Kidney tubule cell (primary cell): ENCODE measurements at places on chromosomes 6 and 20.

DNA sequence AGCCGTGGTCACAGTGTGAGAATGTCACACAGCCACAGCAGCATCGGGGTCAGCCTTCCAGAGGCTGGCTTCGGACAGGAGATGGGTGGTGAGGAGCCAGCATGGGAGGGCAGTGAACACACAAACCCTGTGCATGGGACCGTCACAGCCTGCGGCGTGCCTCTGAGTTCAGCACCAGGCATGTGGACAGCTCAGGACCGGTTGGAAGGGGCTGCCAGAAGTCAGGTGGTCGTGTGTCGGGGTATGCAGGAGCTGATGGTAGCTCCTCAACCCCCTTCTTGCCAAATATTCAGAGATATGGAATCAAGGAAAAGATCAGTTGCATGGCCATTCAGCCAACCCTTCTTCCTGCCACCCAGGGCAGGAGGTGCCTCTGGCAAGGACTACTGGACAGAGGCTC lies 28.2 kb downstream of the MYT1 start:
- DNase-seq: no peak

DNA sequence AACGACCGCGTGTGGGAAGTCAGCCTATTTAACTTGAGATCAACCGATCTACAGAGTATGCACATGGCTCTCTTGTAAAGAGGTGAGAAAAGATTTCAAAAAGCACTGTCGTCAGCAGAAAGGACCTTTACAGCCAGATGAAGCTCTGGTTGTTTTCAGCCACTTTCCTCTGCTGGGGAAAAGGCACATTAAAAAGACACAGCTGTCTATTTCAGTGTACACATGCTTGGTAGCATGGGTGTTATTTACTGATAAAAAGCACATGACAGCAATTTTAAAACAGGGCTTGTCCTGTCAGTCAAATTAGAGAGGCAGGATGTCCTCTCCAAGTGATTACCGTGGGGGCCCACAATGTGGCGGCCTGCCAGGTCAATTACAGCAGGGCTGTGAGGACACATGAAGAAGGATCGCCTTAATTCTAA lies 188.9 kb downstream of the PRKN start:
- DNase-seq: no peak

DNA sequence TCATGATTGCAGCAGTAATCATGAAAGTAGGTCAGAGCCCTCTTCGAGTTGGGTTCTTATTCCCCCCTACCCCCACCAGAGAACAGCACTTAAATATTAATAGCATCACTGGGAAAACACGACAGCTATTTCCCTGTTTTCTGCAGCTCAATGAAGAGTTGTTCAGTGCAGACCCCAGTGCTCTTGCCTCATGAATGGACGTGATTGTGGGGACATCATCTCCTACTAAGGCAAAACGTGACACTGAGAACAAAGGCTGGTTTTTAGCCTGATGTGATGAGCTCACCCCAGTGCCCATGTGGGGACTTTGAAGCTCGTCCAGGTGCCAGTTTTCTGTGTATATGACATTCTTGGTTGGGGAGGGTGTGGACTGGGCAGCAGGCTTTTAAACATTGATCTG lies 105.9 kb downstream of the SLC35F1 start:
- DNase-seq: no peak

DNA sequence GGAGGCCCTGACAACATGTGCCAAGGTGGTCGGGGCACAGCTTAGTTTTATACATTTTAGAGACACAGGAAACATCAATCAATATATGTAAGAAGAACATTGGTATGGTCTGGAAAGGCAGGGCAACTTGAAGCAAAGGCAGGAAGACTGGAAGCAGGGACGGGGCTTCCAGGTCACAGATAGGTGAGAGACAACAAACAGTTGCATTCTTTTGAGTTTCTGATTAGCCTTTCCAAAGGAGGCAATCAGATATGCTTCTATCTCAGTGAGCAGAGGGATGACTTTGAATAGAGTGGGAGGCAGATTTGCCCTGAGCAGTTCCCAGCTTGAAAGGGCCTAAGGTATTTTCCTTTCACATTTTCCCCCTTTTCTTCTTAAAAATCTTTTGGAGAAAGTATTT lies 311.0 kb upstream of the RGS17 start:
- no peak for DNase-seq

DNA sequence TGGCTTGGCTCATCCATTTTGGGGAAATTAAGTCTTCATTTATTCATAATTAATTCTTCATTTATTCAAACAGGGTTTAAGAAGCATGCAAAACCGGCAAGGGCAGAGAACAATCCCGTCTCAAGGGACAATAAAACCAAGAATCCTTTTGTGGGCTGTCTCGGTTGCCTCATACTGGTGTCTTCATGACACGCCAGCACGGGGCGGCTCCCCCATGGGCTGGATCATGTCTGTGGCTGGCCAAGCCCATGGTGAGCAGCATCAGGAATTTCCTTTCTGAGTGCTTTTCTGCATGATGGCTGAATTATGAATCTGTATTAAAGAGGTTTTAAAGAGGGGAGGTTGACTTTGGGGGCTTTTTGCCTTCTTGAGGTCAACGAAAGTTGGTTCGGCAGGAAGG lies 38.3 kb upstream of the DUSP22 start:
- DNase-seq: no peak

- DNase-seq: no peak
Measured at GRCh38 chr6:153591159-153591558, 447.9 kb upstream of the OPRM1 start.

GRCh38 chr6:72969666-72970065 lies 255.6 kb downstream of the KHDC1L start:
- DNase-seq: peak; percentile 36

DNA sequence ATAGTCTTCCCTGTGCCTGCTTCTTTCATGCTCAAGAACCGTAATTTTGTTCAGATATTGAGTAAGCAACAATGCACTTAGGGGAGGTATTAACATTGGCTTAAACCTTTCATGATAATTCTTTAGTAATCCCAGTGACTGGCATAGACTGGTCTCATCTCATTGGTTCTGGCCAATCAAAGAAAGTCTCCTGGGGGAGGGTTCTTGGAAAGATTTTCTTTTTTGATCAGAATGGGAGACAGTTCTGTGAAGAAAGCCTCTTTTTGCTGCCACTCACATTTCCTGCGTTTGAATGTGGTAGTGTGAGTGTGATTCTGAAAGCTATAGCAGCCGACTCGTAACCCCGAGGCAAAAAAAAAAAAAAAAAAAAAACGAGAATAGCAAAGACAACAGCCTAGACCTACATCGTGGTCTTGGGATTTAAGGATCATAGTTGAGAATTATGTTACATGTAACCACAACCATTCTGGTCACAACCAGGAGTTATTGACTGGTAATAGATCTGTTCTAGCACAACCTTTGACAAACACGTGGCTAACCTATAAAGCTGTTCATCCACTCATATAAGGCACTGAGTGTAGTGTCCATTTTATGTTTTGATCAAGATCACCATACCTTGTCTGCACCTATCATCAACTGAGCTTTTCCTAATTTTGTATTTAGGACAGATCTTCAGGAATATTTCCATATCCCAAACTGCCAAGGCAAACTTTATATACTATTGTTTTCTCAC lies 15.1 kb upstream of the TMEM217 start:
- no peak for DNase-seq

- DNase-seq: no peak
Measured at GRCh38 chr6:20349225-20349624, 52.5 kb upstream of the E2F3 start.

DNA sequence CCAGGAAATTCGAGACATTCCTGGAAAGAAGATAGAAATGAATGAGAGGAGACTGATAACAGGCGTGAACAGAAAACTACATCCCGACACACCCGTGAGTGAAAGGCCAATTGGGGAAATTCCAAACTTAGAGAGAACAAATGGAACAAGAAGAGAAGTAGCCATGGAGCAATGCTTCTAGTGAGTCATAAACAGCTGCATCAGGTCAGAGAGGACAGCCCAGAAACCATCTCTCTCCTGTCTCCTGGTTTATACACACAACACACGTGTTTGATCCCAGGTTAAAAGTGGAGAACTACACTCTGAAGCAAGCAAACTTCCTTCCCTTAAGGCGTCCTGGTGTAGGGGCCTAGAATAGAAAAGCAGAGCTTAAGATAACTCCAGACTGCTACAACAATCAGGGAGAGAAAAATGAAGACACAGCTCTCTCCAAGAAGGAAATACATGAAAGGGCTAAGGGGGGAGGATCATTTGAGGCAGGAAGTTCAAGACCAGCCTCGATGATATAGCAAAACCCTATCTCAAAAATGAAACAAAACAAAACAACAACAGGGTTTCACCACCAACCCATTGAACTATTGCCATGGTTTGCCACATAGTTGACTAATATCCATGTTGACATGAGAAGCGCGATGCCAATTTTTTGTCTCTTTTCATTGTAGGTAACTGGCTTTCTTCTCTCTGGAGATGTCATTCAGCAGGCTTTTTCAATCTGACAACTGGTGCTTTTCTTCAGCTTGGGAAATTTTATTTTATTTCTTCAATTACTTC lies 26.9 kb downstream of the NRN1 start:
- no peak for DNase-seq

DNA sequence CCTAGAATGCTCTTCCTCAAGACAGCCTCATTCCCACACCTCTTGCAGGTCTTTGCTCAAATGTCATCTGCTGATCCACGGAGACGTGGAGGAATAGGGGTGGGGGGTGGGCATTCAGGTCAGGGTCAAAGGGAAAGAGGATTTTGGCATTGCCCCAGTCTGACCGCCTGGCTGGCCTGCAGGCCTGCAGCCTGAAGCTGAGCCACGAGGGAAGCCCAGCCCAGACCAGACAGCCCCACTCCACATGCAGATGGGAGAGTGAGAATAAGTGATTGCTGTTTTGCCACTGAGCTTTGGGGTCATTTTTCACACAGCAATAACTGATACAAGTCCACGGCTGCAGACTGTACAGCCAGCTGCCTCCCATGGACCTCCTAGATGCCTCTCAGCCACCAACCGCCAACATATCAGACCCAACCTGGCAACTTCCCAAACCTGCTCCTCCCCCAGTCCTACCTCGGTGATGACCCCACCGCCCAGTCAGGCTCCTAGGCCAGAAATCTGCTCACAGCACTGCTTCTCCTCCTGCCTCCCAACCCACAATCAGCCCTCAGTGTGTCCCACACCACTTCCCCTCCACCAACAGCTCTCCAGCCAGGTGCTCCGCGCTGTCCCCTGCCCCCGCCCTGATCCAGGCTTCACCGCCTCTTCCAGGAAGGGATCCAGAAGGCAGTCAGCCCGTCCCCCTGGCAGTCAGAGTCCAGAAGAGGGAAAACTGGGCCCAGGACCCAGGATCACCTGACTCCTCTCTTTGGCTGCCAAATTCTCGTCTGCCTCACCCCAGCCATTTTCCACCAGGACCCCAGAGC lies 14.0 kb downstream of the KIAA1755 start:
- DNase-seq: no peak

DNA sequence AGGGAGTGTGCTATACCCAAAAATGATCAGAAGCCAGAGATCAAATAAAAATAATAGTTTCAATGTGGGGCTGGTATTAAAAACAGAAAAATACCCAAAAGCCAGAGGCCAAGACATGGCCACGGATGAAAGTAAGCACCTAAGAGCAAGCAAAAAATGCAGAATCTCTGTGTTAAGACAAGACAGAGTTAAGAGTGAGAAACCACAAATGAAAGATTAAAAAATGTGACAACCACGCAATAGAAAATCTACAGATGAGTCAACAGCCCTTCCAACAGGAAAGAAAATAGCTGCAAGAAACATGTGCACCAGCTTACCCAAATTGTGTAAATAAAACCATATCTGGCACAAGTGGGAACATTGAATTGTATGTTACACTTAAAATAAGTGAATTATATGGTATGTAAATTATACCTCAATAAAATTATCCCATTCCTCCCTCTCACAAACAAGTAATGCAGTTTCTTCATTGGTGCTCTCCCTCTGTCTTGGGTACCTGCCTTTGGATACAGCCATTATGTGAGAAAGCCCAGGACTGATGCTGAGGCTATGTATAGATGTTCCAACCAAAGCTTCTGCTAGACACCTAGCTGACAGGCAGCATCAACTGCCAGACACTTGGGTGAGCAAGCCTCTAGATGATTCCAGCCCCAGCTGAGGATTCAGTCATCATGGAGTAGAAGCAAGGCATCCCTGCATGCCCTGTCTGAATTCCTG lies 55.3 kb upstream of the UFL1 start:
- DNase-seq: peak; percentile 11

DNA sequence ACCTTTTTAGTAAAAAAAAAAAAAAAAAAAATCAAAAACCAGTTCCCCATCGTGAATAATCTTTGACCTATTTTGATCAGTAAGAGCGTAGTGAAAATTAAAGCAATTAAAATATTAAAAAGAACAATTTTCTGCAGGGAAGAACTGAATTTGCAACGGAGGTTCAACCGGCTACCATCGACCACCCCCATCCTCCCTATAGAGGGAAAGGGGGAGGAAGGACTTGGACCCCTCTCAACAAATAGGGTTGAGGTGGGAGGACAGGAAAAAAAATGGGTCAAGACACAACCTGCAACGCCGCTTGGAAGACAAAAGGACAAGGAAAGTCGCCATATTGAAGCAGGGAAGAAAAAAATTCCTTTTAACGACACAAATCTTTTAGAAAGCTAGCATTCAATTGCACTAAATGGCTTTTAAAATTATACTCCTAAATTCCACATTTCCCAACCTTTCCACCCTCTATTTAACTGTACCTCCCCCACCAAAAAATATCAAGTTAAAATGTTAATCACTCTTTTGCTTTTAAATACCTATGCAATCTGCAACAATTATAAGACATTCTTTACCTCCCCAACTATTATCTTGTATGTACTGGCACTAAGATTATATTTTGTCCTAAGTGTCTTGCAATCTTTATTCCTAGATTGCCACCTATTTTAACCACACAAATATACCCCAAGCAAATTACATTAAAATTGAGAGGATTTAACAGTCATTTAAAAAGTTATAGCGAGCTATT lies 1.7 kb downstream of the PPP1R10 start:
- DNase-seq: peak; percentile 86

DNA sequence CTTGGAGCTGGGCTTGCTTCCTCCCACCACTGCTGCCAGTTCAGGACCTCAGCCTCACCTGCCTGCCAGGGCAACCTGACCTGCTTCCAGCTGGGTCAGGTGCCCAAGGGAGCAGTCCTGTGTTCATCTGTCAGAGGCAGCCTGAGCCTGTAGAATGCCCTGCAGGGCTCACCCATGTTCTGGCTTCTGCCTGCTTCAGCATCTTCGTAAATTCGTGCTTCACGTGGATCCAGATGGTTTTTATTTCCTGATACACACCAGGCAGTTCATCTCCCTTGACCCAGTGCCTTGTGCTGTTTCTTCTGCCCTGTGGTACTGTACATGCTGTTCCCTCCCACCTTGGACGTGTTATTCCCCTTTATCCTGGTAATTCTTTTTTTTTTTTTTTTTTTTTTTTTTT lies 50.2 kb downstream of the ARID1B start:
- no peak for DNase-seq

DNA sequence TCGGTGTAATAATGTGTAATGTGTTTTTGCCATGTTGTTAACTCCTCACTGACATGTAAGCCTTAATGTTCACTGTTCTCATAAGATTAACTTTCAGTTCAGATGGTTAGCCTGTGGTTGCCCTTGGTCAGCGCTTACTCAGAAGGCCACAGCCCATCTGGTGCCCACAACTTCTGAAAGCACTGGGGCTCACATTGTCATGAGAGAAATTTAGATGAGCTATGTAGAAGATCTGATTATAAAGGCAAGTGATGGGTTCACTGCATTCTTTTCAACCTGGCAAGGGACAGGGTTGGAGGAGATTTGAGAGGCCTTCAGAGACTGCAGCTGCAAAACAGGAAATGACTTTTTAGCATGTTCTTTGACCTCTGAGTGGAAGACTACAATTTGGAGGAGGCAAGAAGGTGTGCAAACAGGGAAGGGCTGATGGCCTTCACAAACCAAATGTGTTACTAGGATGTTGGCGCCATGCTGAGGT lies 242.3 kb upstream of the SUPT3H start:
- peak; percentile 54 for DNase-seq
